COR-L47 (cell line): ENCODE measurements at places on chromosomes 2 and 18.
A peak's percentile ranks its signal among the peaks of the same experiment; 100 is the strongest.

DNA sequence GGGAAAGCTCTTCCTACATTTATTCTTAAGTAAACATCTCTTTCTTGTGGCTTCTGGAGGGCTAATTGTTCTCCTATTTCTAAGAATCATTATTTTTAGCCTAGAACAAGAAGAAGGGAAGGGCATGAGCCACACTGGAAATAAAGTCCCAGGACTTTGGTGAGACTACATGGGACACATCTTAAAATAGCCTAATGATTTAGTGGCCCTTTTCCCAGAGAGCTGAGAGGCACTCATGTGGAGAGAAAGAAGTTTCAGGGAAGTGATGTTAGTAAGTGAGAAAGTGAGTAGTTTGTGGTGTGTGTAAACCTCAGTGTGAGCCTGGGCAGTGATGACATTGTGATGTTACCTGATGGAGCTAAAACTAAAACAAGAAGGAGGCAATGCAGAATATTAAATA is 14.6 kb downstream of the ITGA4 start:
- DNase-seq = no peak

GRCh38 chr18:60022671-60023276 is 123.0 kb downstream of the PMAIP1 start:
- DNase-seq = no peak

- no peak for DNase-seq
These were observed 48.1 kb downstream of the ID2 start for GRCh38 chr2:8729939-8730338.

DNA sequence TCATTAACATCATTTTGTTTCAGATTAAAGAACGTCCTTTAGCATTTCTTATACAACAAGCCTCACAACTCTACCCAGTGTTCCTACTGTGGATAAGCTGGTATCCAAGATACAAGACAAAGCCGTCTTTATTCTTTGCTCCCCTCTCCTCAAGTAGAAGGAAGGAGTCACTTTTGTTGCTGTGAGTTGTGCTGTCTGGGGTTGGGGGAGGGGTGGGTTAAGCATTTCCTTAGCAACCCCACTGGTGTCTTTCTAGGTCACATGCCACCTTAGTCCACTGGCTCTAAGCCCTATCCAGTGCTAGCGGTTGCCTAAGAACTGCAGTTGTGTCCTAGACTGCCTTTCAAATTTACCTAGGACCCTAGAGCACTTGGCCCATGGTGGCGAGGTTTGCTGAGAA is 155.6 kb upstream of the PIEZO2 start:
- DNase-seq = no peak

DNA sequence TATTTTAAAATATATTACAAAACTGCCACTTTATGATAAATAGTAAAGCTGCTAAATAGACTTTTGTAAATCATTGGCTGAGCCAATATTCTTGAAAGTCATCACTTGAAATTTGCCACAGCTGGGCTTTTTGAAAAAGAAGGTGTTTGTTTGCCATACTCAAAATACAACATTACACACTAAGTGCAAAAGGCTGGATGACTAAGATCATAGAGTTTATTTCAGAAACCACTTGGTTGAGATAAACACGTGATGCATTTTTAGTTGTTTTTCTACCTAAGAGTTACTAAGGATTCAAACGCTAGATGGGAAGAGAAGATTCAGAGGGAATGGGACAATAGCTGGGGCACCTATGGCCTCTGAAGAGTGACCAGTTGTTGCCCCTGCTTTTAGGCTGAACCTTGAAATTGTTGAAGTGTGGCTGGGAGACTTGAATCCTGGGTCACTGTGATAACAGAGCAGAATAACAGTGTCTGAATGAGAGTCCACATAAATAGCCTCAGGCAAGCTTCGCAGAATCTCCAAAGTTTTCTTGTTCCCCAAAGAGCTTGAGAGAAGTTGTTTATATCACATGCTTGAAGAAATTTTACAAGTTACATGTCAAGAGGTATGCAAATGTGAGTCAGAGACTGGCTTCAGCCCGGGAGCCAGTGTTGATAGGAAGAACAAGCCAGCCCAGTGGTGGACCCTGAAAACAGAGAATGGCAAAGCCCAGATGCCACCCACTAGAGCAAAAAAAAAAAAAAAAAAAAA is 409.8 kb downstream of the GPD2 start:
- DNase-seq = no peak

GRCh38 chr18:10128921-10129501 is 215.2 kb downstream of the VAPA start:
- DNase-seq = no peak

DNA sequence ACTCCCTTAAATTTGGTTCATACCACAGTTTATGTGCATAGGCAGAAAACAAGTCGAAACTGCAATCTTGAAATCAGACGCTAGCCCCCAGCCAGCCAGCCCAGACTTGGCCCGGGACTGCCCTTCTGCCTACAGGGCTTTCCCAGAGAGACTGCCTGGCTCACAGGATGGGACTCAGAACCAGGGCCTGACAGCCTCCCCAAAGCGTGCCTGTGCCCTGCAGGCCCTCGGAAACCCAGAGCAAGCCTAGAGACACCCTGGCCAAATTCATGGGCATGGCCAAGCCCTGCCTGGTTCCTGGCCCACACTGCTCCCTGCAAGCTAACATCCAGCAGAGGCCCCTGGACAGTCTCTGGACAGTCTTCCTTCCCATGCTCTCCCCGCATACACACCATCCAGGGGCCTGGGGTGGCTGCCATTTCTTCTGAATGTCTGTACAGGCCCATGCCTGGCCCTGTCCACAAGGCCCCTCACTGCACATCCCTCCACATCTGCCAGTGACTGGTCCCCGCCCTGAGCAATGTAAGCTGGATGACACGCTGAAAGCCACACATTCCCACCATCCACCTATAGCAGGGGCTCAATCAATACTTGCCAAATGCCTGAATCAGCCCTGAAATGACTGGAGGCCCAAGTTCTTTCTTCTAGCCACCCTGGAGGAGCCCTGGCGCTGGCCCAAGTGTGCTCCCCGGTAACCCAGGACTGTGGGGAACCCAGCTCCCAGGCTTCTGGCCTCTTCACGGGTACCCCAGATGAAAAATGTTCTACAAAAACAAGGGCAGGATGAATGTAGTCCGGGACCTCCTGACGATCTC is 73.1 kb downstream of the HDAC4 start:
- DNase-seq = no peak

GRCh38 chr2:195410074-195410671 is 246.9 kb upstream of the SLC39A10 start:
- no peak for DNase-seq

DNA sequence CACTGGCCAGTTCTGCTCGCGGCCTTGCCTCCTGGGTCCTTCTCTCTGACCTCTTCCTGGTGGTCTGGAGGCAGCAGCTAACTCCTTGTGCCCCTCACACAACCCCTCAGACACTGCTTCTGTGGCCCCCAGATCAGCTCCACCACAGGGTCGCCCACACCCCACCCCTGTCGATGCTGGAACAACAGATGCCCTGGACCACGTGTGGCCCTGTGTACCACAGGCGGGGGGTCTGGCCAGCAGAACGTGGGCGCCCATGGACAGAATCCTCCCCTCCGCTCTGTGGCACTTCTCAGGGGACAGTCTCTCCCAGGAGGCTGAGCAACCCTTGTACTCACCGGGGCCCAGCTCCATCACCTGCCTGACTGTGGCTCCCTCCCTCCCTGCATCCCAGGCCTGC is 245.6 kb downstream of the NDUFA10 start:
- no peak for DNase-seq

DNA sequence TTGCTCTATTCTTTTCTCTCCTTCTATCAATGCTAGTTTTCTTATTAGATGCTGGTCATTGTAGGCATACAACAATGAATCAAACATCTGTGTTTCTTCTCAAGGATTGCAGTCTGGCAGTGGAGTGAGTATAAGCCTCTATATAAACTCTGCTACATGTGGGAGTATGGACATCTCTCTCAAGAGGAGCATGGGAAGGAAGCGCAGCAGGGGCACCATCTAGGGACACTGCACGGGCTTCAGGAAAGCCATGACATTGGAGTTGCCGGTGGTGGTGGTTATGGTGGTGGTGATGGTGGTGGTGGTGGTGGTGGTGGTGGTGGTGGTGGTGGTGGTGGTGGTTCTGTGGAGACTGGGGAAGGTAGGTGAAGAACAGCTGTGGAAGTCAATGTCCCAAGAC is 462.6 kb downstream of the RNF144A start:
- DNase-seq = no peak

DNA sequence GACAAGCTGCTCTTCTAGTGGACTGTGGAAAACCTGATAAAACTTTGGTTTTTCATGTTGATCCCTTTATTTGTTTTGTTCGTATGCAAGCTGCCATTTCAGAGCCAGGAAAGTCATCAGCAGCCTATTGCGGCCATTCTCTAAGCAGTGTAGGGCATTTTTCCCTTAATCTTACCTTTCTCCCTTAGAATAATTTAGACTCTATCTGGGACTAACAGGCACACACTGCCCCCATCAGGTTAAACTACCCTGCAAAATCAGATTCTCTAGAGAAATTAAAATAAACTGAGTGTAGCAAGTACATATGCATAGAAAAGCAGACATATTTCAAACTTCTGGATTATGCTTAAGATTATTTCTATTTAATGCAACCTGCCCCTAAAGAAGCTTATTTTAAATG is 347.5 kb downstream of the METTL4 start:
- peak; percentile 58 for DNase-seq

GRCh38 chr2:27072920-27073319 is 1.5 kb upstream of the OST4 start:
- no peak for DNase-seq

DNA sequence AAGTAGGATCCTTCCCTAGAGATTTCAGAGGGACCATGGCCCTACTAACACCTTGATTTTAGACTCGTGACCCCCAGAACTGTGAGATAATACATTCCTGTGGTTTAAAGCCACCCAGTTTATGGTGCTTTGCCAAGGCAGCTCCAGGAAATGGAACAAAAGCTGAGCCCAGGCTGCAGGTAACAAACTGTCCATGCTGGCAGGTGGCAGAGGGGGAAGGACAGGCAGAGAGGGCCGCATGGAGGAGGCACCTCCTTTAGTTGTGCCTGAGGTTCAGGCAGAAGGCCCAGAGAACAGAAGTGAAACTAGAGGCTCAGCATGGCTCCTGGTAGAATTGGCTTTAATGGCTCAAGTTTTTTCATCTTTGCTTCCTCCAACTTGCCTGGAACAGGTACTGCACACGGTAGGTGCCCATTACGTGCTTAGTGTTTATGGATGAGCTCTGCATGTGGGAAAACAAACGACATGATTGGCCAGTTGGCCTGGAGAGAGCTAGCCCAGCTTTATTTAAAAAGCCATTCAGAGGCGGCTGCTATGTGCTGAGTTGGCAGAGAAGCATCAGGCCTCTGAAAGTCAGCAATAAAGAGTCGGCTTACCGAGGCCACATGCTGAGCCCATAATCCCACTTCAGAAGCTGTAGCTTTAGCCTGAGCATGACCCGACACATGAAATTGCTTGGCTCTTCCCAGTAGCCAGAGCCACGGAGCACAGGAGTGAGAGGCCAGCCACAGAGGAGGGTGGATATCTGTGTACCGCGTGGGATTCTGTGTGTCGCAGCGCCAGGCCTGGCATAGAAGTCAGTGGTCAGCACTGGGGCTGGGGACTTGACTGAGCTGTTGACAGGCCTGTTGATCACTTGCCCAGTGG is 36.5 kb downstream of the HS1BP3 start:
- peak; percentile 46 for DNase-seq

- DNase-seq = no peak
These were observed 25.3 kb downstream of the SFTPB start for GRCh38 chr2:85642725-85643124.

DNA sequence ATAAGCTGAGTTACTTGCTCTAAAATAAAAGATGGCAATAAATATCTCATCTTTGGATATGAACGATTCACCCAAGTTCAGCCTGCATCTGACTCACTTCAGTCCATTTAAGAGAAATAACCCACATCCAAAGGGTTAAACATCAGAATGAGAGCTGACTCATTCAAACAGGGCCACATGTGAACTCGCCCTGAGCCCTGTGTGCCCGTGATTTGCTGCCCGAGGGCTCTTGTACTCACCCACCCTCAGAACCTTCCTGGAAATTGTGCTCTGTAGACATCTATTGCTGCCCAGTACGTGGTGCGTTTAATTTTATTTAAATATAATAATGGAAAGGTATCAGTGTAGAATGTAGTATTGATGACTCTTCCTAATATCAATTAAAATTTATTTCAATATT is 66.9 kb upstream of the RBM44 start:
- DNase-seq = no peak

- DNase-seq = no peak
These were observed 135.1 kb downstream of the RIT2 start for GRCh38 chr18:42980426-42980825.

DNA sequence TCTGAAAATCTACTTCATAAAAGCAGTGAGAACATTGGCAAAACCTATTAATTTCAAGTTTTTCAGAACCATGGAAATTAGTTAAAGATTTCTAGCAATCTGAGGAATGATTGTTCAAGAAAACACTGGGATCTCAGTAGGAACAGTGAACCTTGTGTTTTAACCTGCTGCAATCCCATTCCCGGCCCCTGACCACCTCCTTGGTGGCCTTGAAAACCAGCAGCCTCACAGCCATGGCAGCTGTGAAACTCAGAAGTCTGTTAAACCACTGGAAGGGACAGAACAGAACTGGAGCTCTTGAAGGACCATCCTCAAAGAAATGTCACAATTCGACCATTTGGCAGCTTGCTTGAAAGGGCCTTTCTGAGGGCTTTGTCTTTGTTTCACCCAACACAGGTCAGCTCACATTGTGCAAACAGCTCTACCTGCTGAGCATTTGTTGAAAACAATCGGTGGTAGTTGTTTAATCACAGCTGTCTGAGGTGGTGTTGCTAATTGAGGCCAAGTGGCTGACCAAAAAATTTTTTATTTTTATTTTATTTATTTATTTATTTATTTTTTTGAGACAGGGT is 25.8 kb downstream of the NEDD4L start:
- DNase-seq = peak; percentile 79

DNA sequence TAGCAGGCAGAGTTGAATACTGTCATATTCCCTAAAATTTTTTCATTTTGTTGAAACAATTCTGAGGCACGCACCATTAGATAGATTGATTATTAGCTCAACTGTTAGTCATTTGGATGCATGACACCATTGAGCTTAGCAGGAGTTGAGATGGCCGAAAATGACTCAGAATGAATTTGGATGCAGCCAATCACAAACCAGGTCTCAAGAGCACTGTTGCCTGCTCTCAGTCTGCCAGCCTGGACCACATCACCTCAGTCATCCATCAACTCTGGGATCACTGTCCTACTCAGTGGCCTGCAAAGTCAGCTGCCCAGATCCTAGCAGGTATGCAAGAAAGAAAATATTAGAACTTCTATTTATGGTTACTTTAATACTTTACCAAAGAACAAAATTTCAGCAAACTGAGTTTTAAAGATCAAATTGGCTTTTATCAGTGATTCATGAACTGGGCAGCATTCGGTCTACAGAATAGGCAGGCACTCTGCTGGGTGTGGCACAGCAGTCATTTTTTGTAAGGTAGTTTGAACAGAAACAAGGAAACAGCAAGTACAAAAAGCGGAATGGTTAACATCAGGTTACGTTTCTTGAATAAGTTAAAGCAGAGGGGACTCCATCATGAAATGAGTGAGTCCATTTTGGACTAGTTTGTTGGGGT is 152.7 kb upstream of the ARHGAP28 start:
- no peak for DNase-seq
